ENCODE measurements at places on chromosomes 7 and 10.

DNA sequence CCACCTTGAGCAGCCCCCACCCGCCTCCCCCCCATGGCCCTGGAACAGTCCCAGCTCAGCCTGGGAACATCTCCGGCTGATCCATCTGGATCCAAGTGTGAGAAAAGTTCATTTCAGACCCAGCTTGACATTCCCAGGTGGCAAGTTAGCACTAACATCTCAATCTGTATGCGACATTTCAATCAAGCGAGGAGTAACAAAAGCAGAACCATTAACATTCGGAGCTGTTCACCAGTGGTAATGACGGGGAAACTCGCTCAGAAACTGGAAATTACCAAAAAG is 65.4 kb downstream of the PAX2 start:
- no peak for DNase-seq

DNA sequence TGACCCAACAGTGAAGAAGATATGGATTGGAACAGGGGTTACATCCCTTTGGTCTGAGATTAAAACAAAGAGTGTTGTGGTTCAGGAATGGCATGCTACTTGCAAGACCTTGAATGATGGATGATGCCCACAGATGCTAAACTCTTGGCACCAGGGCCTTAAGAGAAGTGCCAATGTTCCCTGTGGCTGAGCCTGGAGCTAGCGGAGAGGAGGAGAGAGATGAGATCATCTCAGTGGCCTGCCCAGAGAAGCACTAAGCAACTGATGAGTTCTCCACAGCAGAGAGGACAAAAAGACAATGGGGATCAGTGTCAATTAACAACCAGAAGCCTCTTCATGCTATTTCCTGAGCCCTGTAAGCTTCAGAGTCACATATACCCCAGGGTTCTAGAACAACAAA is 97.8 kb downstream of the ELAPOR2 start:
- no peak for DNase-seq

- DNase-seq, result no peak
Observed at GRCh38 chr7:137895301-137896221, 48.8 kb upstream of the DGKI start.

GRCh38 chr7:2032030-2032875 is 200.5 kb downstream of the MAD1L1 start:
- no peak for DNase-seq

DNA sequence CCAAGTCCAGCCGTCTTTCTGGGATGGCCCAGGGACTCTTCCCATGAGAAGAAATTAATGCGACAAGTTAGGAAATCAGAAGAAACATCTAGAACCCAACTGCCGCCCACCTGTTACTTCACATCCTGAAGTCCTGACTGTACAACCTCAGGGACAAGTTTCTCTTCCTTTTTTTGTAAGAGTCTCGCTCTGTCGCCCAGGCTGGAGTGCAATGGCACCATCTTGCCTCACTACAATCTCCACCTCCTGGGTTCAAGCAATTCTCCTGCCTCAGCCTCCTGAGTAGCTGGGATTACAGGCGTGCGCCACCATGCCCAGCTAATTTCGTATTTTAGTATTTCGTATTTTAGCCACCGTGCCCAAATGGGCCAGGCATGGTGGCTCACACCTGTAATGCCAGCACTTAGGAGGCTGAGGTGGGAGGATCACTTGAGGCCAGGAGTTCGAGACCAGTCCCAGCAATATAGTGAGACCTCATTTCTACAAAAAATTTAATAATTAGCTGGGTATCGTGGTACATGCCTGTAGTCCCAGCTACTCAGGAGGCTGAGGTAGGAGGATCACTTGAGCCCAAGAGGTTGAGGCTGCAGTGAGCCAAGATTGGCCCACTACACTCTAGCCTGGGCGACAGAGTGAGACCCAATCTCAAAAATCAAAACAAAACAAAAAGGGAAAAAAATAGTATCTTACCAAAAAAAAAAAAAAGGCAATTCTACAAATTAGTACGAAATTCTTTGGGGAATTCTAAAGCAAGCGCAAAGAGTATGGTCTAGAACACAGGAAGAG is 20.8 kb downstream of the LAT2 start:
- DNase-seq, result no peak

- DNase-seq, result no peak
Observed at GRCh38 chr10:30285970-30286369, 63.1 kb downstream of the MTPAP start.

DNA sequence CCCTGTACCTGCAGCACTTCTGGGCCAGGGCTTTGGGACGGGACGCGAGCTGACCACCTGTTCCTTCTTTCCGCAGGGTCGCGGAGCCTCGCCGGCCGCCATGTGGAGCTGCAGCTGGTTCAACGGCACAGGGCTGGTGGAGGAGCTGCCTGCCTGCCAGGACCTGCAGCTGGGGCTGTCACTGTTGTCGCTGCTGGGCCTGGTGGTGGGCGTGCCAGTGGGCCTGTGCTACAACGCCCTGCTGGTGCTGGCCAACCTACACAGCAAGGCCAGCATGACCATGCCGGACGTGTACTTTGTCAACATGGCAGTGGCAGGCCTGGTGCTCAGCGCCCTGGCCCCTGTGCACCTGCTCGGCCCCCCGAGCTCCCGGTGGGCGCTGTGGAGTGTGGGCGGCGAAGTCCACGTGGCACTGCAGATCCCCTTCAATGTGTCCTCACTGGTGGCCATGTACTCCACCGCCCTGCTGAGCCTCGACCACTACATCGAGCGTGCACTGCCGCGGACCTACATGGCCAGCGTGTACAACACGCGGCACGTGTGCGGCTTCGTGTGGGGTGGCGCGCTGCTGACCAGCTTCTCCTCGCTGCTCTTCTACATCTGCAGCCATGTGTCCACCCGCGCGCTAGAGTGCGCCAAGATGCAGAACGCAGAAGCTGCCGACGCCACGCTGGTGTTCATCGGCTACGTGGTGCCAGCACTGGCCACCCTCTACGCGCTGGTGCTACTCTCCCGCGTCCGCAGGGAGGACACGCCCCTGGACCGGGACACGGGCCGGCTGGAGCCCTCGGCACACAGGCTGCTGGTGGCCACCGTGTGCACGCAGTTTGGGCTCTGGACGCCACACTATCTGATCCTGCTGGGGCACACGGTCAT is 13.3 kb downstream of the GPR146 start:
- DNase-seq, result no peak

Data from Jurkat, Clone E6-1 (cell line).